ENCODE measurements at places on chromosomes 2 and 18. TPM values are rescaled to one million over a fixed set of nuclear protein-coding genes. Genes with fewer than 3 reads are reported as not detected.

MDH1B gene
- total RNA-seq: 1.6 TPM

CIDEA gene
- total RNA-seq: not detected

C1GALT1C1L gene
- total RNA-seq: 2.3 TPM

CMPK2 gene
- 0.78 TPM for total RNA-seq

CNGA3 gene
- total RNA-seq: not detected

ANAPC1 gene
- total RNA-seq: 25.3 TPM

MDH1 gene
- total RNA-seq: 258 TPM

MERTK gene
- 2.2 TPM for total RNA-seq

REG3G gene
- not detected for total RNA-seq

SERPINB10 gene
- total RNA-seq: not detected

PPP1R1C gene
- total RNA-seq: 0.86 TPM

CBLN2 gene
- 0.18 TPM for total RNA-seq

L3MBTL4 gene
- total RNA-seq: not detected

ELOA2 gene
- total RNA-seq: not detected

CCDC85A gene
- 0.32 TPM for total RNA-seq

RAB31 gene
- total RNA-seq: 21.7 TPM

IL1R1 gene
- total RNA-seq: 35.7 TPM

CPLX4 gene
- total RNA-seq: not detected

SPP2 gene
- not detected for total RNA-seq

CAVIN2 gene
- total RNA-seq: 72.9 TPM

Data from A549 treated with Hydrocortisone at 1 μM for 4 hours (cell line).